Upper lobe of right lung (tissue), 1 donor: ENCODE measurements at places on chromosomes 2 and 18. TPM values are rescaled to one million over a fixed set of nuclear protein-coding genes. Genes with fewer than 3 reads are reported as not detected.

DNA sequence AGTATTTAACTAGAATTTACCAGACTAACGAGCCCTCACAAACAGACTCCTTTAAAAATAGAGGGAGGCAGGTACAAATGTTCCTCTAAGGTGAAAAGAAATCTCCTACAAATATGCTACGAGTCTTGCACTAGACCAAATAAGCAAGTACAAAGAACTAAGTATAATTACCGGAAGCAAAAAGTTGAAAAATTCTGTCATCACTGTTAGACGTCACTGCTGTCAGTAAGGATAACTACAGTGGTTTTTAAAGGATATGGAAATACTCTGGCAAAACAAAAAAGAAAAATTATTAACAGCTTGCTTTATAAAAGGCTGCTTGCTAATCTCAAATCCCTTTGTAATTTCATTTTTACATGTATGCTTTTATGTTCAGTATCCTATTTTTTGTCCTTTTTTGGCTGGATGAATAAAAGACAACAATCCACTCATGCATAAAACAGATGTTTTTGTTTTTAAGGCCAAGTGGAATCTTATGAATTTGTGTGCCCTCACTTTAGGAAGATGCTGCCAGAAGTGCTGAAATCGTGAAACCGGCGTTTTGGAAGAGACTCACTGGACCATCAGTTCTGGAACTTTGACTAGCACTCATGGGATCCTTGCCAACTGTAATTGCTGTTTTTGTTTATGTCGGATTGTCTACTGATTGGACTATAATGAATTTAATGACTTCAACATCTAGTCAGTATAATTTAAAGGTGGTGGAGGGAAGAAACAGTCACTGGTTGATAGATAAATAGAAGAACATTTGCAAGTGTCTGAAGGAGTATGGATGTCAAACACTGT, 6.7 kb downstream of the ZNF521 start:
- DNase-seq: no peak

DNA sequence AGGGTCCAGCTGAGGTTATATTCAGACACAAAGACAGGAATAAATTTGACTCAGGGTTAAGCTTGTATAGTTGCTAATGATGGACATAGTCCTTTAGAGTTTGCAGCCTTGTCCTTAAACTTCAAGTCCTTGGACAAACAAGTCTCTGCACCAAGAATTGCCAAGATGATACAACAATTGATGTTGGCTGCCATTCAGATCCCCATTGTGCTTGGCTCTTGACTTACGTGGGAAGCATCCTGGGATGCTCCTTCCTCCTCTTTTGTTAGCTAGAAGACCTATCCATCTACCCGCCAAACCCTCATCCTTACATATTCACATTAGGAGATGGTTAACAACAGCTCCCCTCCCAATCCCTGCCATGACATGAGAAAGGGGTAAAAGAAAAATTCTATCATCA, 115.6 kb downstream of the RDH14 start:
- DNase-seq: no peak

- DNase-seq: peak; percentile 58
These were observed 111.6 kb downstream of the SMAD7 start for GRCh38 chr18:48838921-48839818.

DNA sequence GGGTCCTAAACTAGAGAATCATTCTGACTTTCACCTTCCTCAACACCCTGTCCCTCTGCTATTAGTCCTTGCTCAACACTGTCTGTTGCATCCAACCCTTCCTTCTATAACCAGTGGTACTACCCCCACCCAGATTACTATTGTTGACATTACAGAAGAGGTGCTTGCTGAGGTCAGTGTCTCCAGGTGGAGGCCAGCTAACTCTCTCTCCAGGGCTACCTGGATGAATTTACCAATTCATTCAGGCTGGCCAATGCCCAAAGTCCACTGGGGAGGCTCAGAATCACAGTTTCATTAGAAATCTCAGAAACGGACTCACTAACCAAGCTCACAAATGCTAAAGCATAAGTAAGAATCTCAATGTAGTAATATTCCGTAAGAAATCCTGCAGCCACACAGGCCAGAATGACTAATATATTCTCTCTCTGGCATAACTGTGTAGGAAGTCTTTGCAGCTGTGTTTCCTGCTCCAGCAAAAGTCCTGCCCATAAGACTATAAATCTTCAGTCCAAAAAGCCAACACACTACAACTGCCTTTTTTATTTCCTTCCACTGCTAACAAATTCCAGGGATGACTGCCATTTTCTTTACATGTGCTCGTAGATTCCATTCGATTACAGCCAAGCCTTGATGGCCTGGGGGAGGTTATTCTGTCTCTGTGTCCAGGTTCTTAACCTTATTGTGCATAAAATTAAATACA, 10.0 kb upstream of the TTR start:
- DNase-seq: no peak

GRCh38 chr2:208207769-208208168, 17.9 kb upstream of the C2orf80 start:
- no peak for DNase-seq

GRCh38 chr18:49725809-49726674, 87.3 kb downstream of the ACAA2 start:
- DNase-seq: no peak

- no peak for DNase-seq
These were observed 422.5 kb downstream of the LPIN1 start for GRCh38 chr2:12168791-12169388.

- DNase-seq: no peak
These were observed 194.8 kb downstream of the ZEB2 start for GRCh38 chr2:144325086-144325485.

- DNase-seq: no peak
These were observed 247.1 kb upstream of the NT5C1B start for GRCh38 chr2:18836436-18836835.

GRCh38 chr2:121895723-121896571, 140.5 kb downstream of the TSN start:
- no peak for DNase-seq

DNA sequence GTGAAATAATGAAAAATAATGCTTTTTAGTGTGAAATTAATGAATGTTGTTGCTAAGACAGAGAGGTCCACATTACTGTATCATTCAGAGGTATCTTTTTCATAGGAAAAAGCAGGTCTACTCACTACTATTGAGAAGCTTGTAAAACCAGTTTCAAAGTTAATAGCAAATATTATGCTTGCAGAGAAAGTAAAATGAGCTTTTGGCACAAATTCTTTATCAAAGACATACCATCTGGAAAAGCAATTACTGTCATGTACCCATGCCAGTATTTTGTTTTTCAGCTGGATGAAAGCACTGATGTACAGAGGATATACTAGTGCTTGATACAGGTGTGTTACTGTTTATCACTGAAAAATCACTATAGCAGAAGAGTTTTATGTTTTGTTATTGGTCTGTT, 77.5 kb downstream of the NCOA1 start:
- no peak for DNase-seq

- DNase-seq: no peak
These were observed 202.4 kb upstream of the ZSWIM2 start for GRCh38 chr2:187051350-187051749.

GRCh38 chr2:218387369-218388194, 5.5 kb downstream of the SLC11A1 start:
- DNase-seq: peak; percentile 91

- no peak for DNase-seq
These were observed 3.5 kb downstream of the RND3 start for GRCh38 chr2:150484006-150484405.

GRCh38 chr2:233501198-233502076, 65.1 kb downstream of the USP40 start:
- no peak for DNase-seq

- DNase-seq: no peak
These were observed 11.2 kb downstream of the SLC66A3 start for GRCh38 chr2:11166476-11166875.

GRCh38 chr2:214989187-214989586, 149.2 kb downstream of the ABCA12 start:
- no peak for DNase-seq

GRCh38 chr2:52968043-52968442, 799.6 kb upstream of the CHAC2 start:
- DNase-seq: no peak

DNA sequence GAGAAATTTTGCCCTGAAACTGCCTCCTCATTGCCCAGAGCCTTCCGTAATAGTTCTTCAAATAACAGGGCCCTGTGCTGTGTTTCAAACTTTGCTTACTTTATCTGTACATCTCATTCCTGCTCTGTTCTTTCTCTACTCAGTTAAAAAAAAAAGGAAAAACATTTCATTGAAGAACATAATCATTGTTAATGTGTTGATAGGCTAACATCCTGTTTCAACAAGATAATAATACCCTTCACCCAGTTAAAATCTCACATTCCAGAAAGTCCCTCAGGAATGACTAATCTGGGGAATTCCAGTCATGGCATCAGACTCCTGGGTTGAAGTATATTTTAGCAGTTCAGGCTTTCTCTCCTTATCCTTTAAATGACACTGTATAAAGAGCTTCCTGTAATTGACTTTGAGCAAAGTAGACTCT, 45.6 kb upstream of the ITGAV start:
- no peak for DNase-seq

- DNase-seq: no peak
These were observed 345.0 kb downstream of the CTNNA2 start for GRCh38 chr2:79857888-79858287.

- DNase-seq: no peak
These were observed 53.8 kb downstream of the SMCHD1 start for GRCh38 chr18:2709316-2709715.

- DNase-seq: no peak
These were observed 26.8 kb upstream of the NABP1 start for GRCh38 chr2:191650896-191651773.

- DNase-seq: no peak
These were observed 1573.4 kb upstream of the NXPH2 start for GRCh38 chr2:140353541-140353940.

DNA sequence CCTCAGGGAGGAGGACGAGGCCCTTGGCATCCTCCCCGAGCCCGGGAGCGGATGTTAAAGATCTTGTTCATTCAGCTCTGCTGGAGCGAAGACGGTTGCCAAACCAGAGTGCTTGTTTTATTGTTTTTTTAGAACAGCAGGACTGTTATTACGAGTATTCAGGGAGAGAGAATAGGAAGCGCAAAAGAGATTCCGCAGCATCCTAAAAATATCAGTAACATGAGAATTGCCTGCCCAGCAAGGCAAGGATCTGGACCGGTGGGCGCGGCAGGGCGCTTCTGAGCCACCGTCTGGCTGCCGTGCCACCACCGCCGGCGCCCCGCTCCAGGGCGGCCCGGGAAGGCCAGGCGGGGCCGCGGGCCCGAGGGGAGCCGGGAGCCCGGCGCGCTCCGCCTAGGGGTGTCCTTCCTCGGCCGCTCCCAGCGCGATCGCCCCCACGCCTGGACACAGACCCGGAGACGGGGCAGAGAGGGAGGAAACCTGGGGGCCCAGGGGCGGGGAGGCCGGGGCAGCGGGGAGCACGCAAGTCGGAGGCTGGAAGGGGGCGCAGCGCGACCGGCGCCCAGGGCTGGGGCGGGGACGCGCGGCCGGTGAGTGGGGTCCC, 843 bp downstream of the CYS1 start:
- no peak for DNase-seq

GRCh38 chr2:237661270-237661669, 33.9 kb downstream of the LRRFIP1 start:
- no peak for DNase-seq

DNA sequence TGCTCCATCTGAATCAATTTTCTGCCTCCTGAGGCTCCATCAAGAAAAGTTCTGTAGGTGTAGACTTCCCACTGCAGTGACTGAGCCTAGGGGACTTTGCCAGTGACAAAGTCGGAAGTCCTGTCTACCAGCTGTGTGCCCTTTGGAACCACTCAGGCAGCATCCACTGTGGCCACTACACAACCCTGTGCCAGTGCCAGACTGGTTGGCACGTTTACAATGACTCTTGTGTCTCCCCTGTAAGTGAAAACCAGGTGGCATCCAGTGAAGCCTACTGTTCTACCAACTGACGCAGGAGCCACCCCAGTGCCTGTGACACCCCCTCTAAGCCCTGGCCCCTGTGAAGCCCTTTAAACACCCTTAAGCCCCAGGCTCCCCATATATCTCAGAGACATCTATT, 132.1 kb upstream of the SERPINE2 start:
- no peak for DNase-seq

GRCh38 chr2:234191819-234192407, 141.4 kb downstream of the SPP2 start:
- DNase-seq: no peak

- peak; percentile 62 for DNase-seq
These were observed 76.0 kb downstream of the EMX1 start for GRCh38 chr2:72993147-72993932.

DNA sequence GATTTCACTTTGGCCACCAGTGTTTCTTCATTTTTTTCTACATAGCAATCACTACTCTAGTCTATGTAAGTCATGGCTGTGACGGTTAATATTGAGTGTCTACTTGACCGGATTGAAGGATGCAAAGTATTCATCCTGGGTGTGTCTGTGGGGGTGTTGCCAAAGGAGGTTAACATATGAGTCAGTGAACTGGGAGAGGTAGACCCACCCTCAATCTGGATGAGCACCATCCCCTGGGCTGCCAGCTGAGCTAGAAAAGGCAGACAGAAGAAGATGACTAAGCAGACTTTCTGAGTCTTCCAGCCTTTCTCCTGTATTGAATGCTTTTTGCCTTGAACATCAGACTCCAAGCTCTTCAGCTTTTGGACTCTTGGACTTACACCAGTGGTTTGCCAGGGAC, 265.0 kb upstream of the SLC8A1 start:
- DNase-seq: no peak

GRCh38 chr2:21269382-21269781, 145.6 kb downstream of the TDRD15 start:
- DNase-seq: no peak

- DNase-seq: no peak
These were observed 722 bp downstream of the MAP4K4 start for GRCh38 chr2:101698014-101698843.

The MYO7B gene
- total RNA-seq: 2.2 TPM

The GALNT14 gene
- 0.81 TPM for total RNA-seq

The DLGAP1 gene
- 5.4 TPM for total RNA-seq

The SERPINB4 gene
- total RNA-seq: not detected

The PTRHD1 gene
- total RNA-seq: 30.7 TPM

The RAB27B gene
- total RNA-seq: 22.2 TPM

The POTEE gene
- not detected for total RNA-seq

The SPP2 gene
- not detected for total RNA-seq

The GAREM1 gene
- total RNA-seq: 11.5 TPM

The RGPD6 gene
- total RNA-seq: 15.1 TPM

The FOXD4L1 gene
- total RNA-seq: 0.78 TPM

The SGO2 gene
- 2.1 TPM for total RNA-seq

The FOSL2 gene
- 123 TPM for total RNA-seq

The UGT1A10 gene
- total RNA-seq: not detected
